Breast epithelium (tissue), 4 donors: ENCODE measurements at places on chromosomes 4 and X.

GRCh38 chr4:5890063-5890727 is 2.7 kb downstream of the CRMP1 start:
- DNase-seq: no peak

DNA sequence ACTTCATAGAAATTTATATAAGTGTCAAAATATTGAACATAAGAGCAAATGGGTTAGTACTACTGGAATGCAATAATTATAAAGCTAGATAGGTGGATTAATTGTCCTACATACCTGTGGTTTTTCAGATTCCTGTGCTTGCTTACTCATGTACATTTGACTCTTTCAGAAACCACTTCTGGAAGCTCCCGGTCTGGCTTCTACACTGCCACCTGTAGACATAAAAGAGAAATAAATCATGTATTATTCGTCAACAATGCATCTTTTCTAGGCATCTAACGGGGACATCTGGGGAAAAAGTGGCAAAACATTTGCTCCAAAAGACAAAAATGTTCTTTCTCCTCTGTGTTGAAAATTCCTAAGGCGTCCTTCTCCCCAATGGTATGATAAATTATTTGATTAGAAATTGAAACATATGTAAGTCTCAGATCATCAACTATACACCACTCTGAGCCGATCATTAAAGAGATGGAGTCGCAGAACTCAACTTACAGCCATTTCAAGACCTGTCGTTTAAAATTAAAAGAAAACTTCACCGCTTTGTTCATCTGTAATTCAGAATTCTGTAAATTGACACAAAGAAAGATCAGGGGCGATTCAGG is 648.7 kb upstream of the DIPK2B start:
- no peak for DNase-seq

GRCh38 chr4:56723201-56723605 is 42.1 kb upstream of the HOPX start:
- no peak for DNase-seq

GRCh38 chr4:109368661-109369060 is 65.0 kb upstream of the SEC24B start:
- no peak for DNase-seq

DNA sequence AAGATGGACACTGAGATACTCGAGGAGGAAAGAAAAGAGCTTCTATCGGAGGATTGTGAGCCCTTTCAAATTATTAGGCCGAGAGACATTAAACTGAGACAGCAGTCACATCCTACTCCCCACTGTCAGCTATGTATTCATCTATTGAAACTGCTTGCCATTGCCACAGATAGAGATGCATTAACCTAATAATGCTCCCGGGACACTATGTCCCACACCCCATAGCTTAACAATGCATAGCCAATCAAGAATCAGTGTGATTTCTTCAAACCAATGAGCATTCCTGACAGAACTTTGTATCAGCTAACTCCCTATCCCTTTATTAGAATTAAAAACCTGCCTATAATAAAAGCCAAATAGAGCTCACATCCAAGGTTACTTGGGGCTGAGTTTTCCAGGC is 118.1 kb upstream of the NEIL3 start:
- no peak for DNase-seq

GRCh38 chr4:170775851-170776250 is 686.1 kb upstream of the AADAT start:
- no peak for DNase-seq
